Left colon (tissue), 2 donors: ENCODE measurements at places on chromosomes 12 and 14. TPM values are rescaled to one million over a fixed set of nuclear protein-coding genes. Genes with fewer than 3 reads are reported as not detected.

GRCh38 chr14:58575956-58576355 is 61.8 kb upstream of the DACT1 start:
- DNase-seq = no peak

- no peak for DNase-seq
Measured at GRCh38 chr12:100229876-100230275, 29.3 kb downstream of the ACTR6 start.

- DNase-seq = peak; percentile 9
Measured at GRCh38 chr12:83826112-83826511, 1086.5 kb downstream of the SLC6A15 start.

- DNase-seq = no peak
Measured at GRCh38 chr14:64201296-64201695, 92.9 kb downstream of the ESR2 start.

DNA sequence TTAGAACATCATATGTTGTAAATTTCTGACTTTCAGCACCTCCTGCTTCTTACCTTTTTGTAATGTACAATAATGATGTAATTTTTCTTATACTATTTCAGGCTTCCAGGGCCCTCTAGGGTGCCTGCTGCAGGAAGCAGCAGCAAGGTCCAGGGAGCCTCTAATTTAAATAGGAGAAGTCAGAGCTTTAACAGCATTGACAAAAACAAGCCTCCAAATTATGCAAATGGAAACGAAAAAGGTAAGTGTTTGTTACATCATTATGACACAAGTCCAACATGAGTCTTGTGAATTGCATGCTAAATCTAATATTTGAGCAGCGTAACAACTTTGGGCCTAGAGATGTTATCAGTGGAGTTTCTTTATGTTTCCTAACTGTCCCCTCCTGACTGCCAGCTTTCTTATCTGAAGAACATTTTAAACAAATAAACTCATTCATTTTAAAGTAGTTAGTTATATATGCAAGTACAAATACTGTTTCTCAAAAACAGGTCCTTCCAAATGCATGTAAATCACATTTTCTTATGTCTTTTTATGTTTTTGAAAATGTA is 167.6 kb downstream of the NAV3 start:
- DNase-seq = no peak

GRCh38 chr12:108270035-108270848 is 68.9 kb downstream of the CMKLR1 start:
- DNase-seq = no peak

DNA sequence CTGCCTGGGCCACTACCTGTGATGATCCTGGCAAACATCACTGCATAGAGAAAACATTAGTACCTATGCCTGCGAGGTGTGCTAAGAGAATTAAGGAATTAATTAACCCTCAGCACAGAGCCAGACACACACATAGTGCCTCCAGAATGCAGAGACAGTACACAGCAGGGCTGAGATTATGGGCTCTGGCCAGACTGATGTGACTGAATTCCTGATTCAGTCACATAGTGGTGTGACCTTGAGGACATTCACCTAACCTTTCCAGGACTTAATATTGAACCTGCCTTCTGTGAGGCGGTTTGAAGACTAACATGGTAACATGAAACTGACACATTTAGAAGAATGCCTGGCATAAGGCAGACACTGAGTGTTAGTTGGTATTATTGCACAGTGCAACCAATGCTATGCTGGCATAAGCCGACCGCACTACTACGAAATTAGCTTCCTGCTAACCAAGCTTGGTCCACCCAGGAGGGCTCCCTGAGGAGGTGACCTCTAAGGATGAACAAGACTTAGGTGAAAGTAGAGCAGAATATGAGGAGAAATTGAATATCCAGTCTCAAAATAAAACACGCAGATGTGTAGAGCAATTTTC is 32.0 kb upstream of the SELPLG start:
- DNase-seq = no peak

The STAC3 gene
- total RNA-seq = 4.2 TPM

The GPR84 gene
- not detected for total RNA-seq

GRCh38 chr12:56146492-56147460 is 5.6 kb upstream of the MYL6B start:
- DNase-seq = no peak

The ZFHX2 gene
- 1.9 TPM for total RNA-seq

DNA sequence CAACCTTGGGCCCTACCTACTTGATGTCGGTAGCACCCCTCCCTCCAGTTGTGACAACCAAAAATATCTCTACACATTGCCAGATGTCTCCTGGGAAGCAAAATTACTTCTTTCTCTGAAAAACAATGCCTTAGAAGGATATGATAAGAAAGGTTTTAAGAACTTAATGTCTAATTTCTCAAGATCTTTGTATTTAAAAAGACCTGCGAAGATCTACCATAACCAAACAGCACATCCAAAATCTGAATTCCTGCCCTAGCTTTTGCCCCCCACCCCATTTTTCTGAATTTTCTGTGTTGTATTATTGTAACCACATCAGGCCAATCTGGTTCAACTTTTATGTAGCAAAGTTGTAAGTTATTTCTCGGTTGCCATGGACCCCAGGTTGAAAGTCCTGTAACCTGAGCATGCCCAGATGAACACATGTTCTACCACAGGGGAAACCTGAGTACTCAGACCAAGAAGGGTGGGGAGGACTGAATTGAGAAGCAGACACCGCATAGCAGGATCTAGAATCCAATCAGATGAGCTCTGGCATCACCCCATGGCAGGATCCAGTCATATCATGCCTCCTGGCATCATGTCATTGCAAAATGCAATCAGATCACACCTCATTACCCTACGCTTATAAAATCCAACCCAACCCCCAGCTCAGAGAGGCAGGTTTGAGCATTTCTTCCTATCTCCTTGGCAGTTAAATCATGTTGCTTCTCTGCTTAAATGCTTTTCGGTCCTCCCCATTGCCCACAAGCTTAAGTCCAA is 8.7 kb downstream of the TMEM253 start:
- no peak for DNase-seq

DNA sequence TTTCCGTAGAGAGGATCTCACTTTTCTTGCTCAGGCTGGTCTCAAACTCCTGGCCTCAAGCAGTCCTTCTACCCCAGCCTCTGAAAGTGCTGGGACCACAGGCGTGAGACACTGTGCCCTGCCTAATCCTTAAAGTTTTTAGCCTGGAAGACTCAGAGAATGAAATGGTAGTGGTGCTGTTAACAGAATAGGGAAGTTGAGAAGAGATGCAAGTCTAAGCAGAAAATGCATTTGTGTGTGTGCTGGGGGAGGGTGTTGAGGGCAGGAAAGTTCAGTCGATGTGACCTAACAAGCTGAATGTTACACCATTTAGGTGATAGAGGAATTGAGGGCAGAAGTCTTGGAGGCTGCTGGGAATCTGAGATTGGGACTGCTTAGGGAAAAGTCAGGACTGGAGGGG is 6.9 kb upstream of the TUBA1A start:
- DNase-seq = no peak

The FAM186B gene
- total RNA-seq = 0.25 TPM

GRCh38 chr12:61523276-61523992 is 736.8 kb upstream of the USP15 start:
- no peak for DNase-seq

- DNase-seq = peak; percentile 76
Measured at GRCh38 chr12:132084621-132085290, 59.4 kb downstream of the DDX51 start.

GRCh38 chr12:68048648-68049297 is 59.5 kb downstream of the IFNG-AS1 start:
- no peak for DNase-seq

DNA sequence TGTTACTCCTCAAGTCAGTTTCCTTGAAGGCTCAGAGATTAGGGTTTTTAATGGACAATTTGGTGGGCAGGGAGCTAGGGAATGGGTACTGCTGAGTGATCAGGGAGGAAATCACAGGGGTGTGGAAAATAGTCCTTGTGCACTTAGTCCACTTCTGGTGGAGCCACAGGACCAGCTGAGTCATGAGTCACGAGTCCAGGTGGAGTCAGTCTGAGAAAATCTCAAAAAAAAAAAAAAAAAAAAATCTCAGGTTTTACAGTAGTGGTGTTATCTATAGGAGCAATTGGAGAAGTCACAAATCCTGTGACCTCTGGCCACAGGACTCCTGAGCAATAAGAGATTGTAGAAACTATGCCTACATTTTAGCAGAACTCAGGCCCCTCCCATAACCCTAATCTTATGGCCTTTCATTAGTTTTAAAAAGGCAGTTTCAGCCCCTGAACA is 28.2 kb upstream of the AMN1 start:
- DNase-seq = no peak

The HOXC6 gene
- not detected for total RNA-seq

GRCh38 chr12:11513288-11513687 is 117.9 kb upstream of the PRB2 start:
- DNase-seq = no peak

GRCh38 chr12:12925388-12925787 is 26.6 kb downstream of the GPRC5D start:
- DNase-seq = no peak

The TMEM63C gene
- total RNA-seq = 43.0 TPM

- no peak for DNase-seq
Measured at GRCh38 chr14:99964979-99965378, 100.2 kb upstream of the EVL start.

The COX8C gene
- not detected for total RNA-seq

- DNase-seq = no peak
Measured at GRCh38 chr14:101582294-101582693, 21.0 kb downstream of the DIO3 start.

DNA sequence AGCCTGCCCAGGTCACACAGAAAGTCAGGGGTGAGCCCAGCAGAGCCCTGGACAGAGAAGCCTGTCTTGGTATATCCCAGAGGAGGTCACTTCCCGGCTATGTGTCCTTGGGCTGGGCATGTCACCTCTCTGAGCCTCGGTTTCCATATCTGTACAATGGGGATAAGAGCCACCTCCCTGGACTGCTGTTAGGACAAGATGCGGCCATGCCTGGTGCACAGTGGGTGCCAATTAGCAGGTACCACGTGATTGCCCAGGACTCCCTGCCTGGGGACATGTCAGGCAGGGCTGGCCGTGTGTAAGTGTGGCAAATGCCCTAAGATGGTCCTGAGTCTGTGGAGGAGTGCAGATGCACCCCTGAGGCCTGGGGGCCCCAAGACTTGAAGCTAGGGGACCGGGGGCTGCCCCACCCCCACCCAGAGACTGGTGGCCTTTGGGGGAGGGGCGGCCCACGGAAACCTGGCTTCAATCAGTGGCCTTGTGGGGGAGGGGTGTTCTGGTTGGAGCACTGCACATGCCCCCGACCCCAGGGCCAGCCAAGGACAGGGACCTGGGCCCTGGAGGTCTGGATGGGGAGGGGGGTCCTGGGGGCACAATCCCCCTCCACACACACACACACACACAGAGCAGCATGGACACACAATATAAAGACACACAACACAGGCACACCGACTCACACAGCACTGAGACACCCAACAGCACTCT is 878 bp downstream of the TMEM119 start:
- DNase-seq = no peak

- DNase-seq = no peak
Measured at GRCh38 chr14:38987781-38988180, 115.3 kb downstream of the SEC23A start.

DNA sequence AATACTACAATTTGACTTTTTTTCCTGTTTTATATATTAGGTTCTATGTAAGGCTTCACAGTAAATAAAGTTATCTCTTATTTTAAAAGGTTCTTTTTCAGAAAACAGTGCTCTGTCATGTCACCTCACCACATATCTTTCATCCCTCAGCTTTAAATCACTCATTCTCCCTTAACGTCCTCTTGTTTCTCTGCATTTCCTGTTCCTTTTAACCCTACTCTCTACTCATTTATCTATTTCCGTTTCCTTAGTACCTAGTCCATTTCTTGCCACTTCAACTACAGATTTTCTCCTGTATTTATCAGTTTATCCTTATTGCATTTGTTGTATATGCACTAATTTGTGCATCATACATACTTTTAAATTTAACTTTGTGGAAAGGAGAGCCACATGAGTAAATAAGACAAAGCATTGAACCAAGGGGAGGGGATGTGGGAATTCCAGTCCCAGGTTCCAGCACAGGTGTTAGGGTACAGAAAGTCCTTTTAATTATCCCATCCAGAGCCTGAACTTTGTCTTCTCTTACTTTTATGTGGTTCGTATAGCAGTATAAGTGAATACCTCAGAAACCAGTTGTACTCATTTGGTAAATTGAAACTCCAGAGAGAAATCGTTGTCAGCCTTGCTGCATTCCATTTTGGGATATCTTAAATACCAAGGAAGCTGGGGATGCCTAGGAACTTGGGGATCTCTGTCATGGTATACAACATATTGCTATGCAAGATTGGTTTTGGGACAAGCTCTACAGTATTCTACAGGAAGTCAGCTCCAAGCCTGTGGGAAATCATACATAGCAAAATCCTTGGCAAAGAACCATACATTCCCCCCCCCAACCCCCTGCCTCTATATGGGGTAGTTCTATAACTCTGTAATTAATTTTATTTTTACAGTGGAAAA is 120.5 kb downstream of the DIP2B start:
- no peak for DNase-seq

The GPR137C gene
- 0.15 TPM for total RNA-seq

- DNase-seq = no peak
Measured at GRCh38 chr12:66051361-66051760, 79.2 kb downstream of the LLPH start.

GRCh38 chr14:101150039-101150610 is 246.6 kb upstream of the RTL1 start:
- DNase-seq = no peak
